ENCODE measurements at places on chromosomes 3 and 15.

GRCh38 chr15:51617886-51618285 is 4.7 kb downstream of the DMXL2 start:
- DNase-seq, result no peak

DNA sequence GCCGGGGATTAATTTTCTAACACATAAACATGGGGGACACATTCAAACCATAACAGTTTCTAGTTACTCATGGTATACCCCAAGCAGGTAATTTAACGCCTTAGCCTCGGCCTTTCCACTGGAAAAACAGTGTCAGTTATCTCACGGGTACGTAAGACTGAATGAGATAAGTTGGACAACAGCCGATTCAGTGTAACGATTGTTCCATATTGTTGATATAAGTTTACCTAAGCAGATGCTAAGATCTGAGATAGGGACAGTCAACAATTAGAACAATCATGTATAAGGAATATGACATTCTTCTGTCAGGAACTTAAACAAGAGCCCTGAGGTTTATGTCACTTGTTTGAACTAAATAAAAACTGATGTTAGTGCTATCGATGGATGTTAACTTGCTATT is 130.8 kb downstream of the GHSR start:
- DNase-seq, result no peak

DNA sequence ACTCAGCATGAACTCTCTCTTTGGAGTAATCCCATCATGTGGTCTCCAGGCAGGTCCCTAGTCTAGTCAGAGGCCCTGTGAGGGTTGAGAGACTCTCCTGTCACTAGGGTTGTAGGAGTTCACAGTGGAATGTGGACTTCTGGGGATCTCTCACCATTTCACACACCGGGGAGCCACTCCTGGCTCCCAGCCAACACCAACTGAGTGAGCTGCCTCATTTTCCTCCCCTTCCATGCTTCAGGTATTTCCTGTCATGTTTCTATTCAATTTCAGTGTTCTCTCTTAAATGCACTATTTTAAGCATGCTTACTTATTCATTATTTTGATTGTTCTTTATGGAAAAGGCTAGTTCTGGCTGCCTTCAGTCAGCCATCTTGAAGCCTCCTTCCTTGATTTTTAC is 467.5 kb upstream of the ARL6 start:
- DNase-seq, result no peak

DNA sequence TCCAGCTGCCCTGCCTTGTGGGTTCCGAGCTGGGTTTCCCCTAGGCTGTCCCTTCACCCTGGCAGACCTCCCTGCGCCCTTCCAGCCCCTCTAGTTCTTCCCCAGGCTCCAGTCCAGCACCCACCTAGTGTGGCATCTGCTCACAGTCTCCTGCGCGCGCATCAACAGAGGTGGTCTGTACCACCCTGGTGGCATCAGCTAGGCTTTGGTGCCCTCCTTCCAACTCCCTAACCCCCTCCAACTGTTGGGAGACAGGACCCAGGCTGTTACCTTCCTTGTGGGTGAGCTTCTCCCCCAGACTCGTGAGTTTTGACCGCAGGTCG is 8.0 kb downstream of the CALML4 start:
- DNase-seq, result no peak

GRCh38 chr15:69219690-69220089 is 59.3 kb downstream of the GLCE start:
- DNase-seq, result no peak

DNA sequence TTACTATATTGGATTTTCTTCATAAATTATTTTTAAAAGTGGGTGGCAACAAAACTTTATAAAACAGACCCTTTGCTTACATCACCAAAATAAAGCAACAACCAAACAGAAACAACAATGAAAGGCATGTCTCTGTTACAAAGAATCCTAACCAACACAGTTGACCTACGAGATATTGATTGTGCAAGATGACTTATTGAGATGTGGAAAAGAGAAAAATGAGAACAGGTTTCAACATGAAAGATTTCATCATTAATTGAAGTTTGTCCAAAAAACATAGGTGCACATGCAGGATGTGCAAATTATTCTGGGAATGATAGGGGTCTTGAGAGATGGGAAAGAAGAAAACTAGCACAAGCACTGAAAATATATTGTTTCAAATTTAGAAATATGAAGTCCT is 9.0 kb downstream of the GMNC start:
- DNase-seq, result no peak

GRCh38 chr3:71857956-71858355 is 73.0 kb upstream of the PROK2 start:
- DNase-seq, result no peak

- no peak for DNase-seq
These were observed 59.8 kb upstream of the MEX3B start for GRCh38 chr15:82105451-82106215.

DNA sequence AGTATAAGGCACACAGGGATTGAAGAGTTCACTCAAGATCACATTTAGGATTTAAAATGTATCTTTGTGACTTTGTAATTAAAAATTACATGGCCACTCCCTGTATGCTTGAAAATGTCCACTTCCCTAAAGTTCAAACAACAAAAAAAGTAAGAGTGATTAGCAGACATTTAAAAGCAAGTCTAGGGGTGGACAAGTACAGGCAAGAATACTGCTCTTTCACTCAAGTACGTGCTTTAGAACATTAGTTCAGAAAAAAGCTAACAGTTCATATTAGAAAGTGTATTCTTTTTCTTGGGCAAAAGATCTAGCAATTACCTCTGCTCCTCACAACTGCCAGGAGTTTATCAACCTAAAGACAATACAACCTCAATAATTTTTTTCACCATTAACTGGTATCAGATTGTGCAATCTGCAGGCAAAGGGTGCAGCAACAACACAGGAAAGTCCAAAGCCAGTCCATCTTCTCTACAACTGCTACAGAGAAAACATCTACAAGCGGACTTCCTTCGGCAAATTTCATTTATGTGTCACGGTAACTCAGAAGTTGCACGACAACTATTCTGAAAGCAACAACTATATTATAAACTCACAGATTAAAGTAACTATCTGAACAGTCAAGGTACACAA is 18.1 kb downstream of the CHSY1 start:
- DNase-seq, result no peak

DNA sequence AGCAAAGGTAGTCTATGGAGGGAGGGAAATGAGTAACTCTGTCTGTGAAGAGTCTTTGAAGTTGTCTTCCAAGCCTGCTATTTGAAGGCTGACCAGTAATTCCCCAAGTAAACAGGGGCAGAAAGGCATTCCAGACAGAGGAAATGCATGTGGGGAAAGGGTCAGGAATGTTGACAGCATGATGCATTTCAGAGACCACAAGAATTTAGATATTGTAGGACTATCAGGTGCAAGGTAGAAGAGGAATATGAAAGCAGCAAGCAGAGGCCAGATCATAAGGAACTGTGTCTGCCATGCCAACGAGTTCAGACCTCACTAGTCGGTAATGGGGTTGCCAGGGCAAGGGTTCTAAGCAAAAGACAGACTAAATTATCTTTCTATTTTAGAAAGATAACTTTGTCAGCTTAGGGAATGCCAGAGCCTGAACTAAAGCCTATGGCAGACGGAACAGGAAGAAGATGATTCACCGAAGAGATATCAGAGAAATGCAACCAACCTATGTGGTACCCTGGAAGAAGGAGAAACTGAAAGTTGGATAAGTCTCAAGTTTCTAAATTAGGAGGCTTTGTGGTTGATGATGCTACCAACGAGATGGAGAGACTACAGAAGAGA is 327.0 kb upstream of the RORA start:
- no peak for DNase-seq

DNA sequence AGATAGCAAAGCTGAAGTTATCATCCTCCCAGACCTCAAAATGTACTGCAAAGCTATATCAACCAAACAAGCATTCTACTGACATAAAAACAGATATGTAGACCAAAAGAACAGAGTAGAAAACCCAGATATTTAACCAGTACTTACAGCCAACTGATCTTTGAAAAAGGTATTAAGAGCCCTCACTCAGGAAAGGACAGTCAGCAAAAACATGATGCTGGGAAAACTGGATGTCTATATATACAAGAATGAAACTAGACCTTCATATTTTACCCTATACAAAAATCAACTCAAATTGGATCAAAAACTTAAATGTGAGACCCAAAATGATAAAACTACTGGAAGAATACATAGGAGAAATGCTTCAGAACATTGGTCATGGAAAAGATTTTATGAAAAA is 87.5 kb upstream of the MME start:
- DNase-seq, result no peak

DNA sequence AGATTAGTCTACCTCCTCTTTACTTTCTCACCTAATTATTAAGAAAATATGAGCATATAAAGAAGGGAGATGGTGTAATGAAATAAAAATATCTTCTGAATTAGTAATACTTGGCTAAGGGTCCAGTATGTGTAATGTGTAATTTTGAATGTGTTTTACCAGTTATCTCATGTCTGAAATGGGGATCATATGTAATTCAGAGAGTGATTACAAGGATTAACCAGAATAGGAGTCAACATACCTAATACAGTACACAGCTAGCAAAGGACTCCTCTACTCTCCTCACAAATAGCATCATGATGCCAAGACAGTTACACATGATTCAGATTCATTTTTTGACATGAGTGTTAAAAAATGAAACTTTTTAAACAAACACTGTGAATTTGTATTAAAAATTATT is 570.4 kb downstream of the SI start:
- no peak for DNase-seq

GRCh38 chr3:31671451-31671850 is 138.7 kb downstream of the STT3B start:
- no peak for DNase-seq

DNA sequence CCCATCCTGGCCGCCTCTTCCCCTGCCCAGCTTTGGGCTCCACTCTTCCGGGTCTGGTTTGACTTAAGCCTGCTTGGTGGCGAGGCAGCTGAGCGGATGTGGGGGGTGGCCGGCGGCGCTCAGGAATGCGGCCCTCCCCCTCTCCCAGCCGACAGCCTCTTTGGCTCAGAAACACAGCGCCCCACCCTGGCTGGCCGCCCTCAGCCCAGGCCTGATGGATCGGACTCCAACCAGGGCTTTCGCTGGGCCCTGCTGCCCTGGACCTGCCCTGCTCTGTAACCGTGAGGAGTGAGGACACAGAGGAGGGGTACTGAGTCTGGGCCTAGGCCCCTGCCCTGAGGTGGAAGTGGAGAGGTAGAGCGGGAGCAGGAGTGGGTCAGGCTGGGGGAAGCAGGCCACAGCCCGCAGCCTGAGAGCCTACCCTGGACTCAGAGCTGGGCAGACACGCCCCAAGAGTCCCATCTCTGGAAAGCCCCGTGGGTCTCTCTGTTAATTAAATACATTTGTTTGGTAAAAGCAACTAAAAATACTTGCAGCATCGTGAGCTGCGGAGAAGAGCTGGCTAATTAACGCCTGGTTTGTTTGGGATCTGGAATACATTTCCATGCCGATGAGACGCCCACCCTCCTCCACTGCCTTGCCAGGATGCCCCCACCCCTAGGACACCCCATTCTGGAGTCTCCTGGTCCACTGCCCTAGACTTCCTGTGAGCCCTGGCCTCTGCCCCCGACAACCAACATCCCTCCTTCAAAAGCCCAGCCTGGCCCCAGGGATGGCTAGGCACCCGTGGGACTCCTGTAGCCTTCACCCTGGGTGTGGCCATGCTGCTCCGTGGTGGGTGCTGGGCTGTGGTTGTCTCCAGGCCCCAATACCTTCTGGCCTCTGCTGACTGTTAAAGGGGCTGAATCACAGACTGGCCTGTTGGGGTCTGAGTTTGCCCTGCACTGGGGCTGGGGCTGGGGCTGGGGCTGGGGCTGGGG is 19.6 kb downstream of the PLXNA1 start:
- DNase-seq, result no peak

DNA sequence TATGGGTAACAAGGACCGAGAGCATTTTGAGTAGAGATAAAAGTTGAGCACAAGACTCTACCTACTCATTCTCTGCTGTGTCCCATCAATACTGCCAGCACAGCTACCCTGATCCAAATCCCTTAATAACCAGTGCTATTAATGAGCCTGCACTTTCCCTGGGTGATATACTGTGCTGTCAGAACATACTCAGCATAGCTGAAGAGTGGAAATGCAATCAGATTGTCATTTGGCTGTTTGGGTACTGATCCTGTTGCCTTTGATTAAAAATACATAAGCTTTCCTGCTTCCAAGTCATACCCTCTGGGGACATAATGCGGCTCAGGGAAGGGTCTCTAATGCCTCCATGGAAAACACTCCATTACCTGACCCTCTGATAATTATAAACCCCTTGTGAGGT is 917.5 kb downstream of the SQOR start:
- no peak for DNase-seq

DNA sequence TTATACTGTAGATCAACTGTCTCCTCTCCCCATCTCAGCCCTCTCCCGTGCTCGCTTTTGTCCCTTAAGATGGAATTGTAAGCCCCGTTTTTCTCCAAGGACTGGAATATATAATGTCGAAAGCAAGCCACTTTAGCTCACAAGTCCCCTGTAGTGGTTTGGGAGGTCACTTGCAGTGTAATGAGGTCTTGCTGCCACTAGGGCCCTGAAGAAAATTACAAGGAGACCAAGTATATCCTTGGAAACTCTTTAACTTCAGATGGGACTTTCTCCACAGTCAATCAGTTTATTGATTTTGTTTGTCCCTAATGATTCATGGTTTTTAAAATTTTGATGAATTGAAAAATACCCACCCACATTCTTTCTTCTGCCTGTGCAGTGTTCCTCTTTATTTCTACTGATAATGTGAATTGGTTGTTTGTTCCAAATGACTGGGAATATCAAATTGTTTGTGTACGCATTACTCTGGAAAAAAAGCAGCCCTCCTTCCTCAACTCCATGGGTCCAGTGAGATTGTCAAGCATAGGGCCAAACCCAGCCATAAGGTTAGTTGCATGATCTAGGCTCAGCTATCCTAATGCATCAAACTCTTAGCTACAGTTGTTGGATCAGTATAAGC is 294.8 kb downstream of the MCTP2 start:
- DNase-seq, result no peak

DNA sequence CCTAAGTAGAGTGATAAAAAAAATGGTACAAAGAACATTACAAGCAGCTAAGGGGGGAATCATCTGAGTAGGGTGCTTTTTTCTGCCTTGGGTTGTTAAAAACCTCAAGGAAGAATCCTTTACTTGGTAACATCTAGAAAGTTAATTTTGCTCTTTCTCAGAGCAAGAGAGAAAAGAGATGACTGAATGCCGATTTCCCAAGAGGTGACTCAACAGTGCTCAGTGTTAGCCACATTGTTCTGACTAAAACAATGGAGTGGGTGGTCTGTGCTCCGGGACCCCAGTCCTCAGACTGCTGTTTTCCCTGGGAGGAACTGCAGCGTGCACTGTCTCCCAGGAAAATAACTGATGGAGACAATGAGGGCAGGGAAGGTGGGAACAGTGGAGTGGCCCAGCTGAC is 41.1 kb upstream of the RASGRP1 start:
- DNase-seq, result no peak

GRCh38 chr3:107994181-107994580 is 96.7 kb downstream of the CD47 start:
- DNase-seq, result no peak

GRCh38 chr15:58666957-58667356 is 82.5 kb downstream of the ADAM10 start:
- DNase-seq, result no peak

- no peak for DNase-seq
These were observed 31.0 kb upstream of the AVEN start for GRCh38 chr15:34070003-34070402.
